ENCODE measurements at places on chromosomes 5 and 9.
A peak's percentile ranks its signal among the peaks of the same experiment; 100 is the strongest.

GRCh38 chr9:15187589-15187988 lies 119.4 kb downstream of the TTC39B start:
- no peak for DNase-seq

GRCh38 chr9:34331196-34331595 lies 1.8 kb downstream of the NUDT2 start:
- no peak for DNase-seq

DNA sequence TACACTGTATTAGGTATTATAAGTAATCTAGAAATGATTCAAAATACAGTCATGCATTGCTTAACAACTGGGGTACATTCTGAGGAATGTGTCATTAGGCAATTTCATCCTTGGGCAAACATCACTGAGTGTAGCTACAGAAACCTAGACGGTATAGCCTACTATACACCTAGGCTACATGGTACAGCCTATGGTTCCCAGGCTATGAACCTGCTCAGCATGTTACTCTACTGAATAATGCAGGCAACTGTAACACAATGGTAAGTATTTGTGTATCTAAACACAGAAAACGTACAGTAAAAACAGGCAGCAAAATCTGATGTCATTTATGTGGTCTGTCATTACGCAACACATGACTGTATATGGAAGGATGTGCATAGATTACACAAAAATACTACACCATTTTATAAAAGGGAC lies 96.8 kb downstream of the RAPGEF6 start:
- no peak for DNase-seq

GRCh38 chr9:135714242-135715055 lies 12.5 kb downstream of the KCNT1 start:
- no peak for DNase-seq

GRCh38 chr5:5116956-5117355 lies 23.2 kb upstream of the ADAMTS16 start:
- no peak for DNase-seq

- DNase-seq = no peak
Measured at GRCh38 chr9:112774006-112774996, 23.7 kb downstream of the SNX30 start.

DNA sequence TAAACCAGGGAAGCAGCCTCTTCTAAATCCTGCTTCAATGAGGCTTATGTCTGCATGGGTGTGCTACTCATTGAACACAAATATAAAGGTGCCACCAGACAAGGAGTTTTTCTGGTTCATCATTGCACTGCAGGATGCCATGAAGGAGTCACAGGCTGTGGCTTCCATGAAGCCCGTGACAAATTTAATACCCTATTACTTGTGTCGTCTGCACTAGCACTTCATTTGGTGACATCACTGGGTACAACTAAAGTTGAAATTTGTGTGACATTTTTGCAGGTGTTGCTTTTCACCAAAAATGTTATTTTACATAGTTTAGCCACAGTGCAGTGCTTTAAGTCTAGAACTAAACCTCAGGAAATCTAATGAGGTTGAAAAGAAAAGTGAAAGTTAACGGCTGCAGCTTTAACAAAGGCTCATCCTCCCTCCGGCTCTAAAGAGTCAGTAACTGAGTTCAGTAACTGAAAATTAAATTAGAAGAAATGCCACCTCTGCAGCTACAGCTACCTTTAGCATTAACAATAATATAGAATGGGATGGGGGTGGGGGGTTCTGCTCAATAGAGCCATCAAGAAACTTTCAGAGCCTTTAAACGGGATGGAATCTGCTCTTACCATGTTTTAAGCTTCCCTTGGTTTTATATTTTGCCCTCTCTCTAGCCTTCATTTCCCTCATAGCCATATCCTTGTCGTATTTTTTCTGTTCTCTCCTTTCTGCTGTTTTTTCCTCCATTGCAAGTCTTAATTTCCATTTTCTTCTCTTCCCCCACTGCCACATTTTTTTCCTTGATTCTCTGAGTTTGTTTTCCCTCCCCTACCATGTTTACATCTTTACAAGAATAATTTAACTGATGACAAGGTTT lies 233.8 kb upstream of the TMEM161B start:
- DNase-seq = peak; percentile 38

GRCh38 chr5:35197351-35197750 lies 32.9 kb downstream of the PRLR start:
- no peak for DNase-seq

Measured in GM20000 (cell line).